ENCODE measurements at places on chromosomes 3 and 15.

- DNase-seq, result no peak
These were observed 56.6 kb downstream of the TP53BP1 start for GRCh38 chr15:43436395-43436794.

GRCh38 chr15:89772932-89773583 lies 3.1 kb upstream of the MESP2 start:
- no peak for DNase-seq

DNA sequence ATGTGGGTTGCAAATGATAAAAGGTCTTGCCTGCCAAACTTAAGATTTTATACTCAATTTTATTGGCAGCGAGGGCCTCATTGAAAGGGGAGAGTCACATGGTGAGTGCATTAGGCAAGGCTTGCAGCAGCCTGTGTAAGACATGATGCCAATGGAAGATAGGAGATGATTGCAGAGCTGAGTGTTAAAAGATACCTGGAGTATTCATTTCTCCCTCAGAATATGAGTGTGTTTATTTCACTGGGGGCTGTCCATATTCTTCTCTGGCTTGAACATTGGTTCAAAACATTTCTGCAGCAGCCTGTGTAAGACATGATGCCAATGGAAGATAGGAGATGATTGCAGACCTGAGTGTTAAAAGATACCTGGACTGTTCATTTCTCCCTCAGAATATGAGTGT lies 165.2 kb upstream of the NUDT16 start:
- DNase-seq, result no peak

- DNase-seq, result no peak
These were observed 491 bp upstream of the SENP7 start for GRCh38 chr3:101513419-101513986.

- no peak for DNase-seq
These were observed 1.9 kb upstream of the NR2E3 start for GRCh38 chr15:71808311-71809020.

GRCh38 chr3:37693511-37694283 lies 168.0 kb upstream of the CTDSPL start:
- no peak for DNase-seq

DNA sequence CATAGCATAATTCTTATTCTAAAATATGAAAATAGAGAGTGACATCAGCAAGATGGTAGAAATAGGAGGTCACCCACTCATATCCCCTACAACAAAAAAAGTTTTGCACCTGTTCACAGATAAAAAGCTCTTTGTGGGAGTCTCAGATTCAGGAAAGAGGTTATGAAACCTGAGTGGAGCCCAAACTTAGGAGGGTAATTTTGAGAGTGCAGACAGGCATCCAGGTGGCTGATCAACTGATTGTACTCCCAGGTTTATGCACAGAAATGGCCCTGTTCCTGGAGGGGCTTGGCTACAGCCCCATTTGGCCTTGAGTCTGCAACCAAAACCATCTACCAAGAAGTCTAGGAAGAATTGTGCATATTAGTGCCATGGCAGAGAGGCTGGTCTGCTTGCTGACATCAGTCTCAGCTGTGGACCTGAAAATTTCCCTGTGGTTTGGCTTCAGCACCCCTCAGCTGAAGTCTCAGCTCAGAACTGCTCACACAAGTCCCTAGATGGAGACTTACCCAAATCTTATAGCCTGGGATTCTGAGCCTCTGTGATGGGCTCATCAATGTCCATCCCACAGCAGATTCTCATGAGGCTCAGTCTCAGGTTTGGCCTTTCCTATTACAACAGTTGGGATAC lies 291.6 kb downstream of the IL20RB start:
- DNase-seq, result no peak

DNA sequence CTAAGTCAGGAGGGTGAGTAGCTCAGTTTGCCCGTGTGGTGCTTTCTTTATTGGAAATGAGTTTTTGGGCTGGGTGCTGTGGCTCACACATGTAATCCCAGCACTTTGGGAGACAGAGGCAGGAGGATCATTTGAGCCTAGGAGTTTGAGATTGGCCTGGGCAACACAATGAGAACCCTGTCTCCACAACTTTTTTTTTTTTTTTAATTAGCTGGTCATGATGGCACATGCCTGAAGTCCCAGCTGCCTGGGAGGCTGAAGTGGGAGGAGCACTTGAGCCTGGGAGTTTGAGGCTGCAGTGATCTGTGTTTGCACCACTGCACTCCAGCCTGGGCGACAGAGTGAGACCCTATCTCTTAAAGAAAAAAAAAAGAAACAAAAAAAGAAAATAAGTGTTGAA lies 174.9 kb downstream of the NSMCE3 start:
- no peak for DNase-seq

DNA sequence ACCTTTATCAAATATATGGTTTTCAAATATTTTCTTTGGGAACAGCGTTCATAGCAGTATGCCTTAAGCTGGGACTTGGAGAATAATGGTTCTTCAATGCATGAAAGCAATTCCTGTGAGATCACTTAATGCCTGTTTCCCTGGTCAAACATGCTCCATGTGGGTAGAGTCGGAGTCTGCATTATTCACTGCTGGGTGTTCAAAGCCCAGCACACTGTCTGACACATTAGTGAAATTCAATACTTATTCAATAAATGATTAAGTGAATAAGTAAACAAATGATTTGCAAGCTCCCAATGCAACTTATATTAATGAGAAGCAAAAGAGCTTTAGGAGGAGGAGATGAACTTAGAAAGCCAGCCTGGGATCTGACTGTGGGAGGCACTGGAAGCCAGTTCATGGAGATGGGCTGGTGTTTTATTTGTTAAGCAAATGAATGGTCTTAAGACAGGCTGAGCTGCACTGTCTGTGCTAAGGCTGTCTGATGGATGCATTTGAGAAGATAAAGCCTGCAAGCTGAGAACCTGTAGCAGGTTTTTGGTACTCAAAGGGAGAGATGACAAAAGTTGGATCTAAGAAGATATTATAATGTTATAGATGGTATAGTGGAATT lies 490.8 kb downstream of the MCTP2 start:
- DNase-seq, result no peak

DNA sequence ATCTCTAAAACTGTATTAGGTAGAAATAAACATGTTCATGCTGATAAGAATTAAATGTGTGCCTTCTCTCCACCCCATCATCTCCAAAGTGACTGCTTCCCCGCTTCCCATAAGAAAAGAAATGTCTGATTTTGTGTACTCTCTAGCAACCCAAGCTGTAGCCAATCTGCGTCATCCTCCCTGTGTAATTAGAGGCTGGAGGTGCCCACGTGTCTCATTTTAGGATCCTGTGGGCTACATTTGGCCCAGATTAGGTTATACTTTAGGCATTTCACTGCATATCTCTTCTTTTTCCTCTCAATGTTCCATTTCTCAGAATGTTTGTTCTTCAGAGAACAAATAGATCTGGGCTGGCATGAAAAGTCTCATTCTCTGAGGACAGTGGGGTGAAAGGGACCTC lies 19.3 kb upstream of the ZNF148 start:
- no peak for DNase-seq

GRCh38 chr3:84904816-84905555 lies 53.8 kb upstream of the CADM2 start:
- DNase-seq, result no peak

DNA sequence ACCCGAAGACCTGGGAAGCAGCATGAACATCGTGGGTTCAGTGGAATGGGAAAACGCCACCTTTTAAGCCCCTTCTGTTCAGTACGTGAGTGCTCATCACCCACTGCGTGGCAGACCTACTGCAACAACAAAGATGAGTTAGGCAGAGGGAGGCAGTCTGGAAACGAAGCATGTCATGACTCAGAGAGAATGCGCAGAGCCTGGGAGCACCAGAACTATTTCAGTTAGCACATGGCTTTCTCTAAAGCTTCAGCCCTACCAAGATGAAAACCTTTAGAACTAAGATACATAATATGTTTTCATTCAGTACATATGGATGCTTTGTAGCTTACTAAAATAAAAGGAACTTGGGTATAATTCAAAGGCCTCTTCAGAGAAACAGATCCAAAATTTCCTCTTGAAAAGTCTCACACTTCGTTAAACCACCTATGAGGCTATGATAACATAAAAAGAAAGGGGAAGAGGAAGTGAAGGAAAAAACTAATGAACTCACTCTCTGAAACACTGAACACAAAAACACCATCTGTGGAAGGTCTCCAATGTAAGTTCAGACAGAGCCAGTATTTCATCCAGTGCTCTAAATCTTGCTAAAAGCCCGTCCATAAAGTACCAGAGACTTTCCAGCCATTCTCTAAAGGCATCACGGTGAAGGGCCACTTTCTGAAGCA lies 140.1 kb downstream of the OCA2 start:
- DNase-seq, result no peak

DNA sequence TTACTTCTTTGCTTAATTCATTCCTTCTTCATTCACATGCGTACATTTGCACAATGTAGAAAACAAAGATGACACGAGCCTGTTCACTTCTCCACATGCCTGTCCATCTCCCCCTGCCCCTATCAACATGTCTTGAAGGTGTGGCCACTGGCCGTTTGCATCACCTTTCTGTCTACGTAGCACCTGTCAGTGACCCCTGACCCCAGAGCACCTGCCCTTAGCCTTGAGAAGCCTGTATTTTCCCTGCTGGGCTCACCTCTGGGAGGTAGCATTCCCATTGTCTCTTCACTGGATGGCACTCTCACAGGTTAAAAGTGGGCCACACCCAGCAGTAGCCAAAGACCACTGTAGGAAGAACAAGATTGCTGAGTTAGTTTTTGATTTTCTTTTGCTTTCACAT lies 234.1 kb downstream of the THSD4 start:
- DNase-seq, result no peak

GRCh38 chr3:10702961-10703740 lies 112.9 kb upstream of the SLC6A11 start:
- no peak for DNase-seq

DNA sequence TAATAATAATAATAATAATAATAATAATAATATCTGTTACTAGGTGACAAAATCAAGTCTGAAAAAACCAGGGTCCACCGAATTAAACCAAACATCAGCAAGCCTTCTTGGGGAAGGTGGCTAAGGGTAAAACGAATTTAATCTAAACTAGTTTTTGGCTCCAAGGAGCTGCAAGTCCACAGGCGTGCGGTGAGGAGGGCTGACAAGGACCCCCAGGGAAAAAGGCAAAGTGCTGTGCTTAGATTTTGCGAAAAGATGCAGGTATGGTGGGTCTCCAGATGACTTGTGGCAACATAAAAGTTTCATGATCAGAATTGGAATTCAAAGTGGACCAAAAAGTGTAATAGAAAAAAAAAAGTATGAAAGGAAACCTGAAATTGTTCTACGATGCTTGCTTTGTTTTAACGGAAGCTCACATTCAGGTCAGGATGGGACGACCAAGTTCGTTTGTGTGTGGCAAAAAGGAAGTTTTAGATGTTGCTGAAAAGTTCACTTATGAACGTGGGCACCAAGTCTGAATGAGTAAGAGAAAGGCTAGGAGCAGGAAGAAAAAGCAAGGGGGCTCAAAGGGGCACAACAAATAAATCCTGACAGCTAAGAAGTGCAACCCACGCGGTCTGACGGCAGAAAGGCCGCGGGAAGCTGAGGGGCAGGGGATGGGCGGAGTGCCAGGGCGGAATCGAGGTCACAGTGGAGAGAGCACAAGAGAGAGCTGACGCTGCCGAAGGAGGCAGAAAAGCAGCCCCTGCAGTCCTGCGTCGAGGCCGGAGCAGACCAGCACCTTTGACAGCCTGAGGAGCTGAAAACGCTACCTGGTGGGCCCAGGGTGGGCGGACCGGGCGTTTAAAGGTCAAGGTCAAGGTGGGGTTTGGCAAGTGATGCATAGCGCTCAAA lies 1.1 kb downstream of the WDR82 start:
- peak; percentile 74 for DNase-seq

DNA sequence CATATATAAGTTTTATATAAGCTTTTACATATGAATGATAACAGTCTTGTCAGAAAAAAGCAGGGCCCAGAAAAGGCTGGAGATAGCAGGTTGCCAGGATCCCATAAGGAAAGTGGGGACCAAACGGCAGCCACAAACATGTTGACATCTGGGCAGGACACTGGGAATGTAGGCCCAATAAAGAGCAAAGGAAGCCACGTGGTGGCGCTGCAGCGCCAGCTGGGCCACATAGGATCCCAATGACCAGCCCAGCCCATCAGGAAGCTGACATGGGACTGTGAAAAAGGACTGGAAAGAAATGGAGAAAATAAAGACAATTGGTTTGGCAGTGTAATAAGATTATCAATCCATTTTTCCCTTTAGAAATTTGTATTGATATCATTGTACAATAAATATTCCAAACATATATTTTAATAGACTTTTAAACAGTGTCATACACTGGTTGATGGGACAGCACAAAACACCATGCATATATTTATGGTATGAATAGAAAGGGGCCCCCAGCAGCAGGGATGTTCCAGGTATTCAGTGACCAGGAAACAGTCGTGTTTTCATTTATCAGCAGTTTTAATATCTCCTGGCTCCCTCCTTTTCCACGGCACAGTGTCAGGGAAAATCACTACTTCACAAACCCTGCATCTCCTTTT lies 89.0 kb upstream of the STRIT1 start:
- no peak for DNase-seq

GRCh38 chr15:70424937-70425411 lies 327.3 kb upstream of the TLE3 start:
- no peak for DNase-seq

- DNase-seq, result no peak
These were observed 163.7 kb downstream of the PGPEP1L start for GRCh38 chr15:98843844-98844243.

GRCh38 chr15:96247621-96248305 lies 82.7 kb upstream of the NR2F2 start:
- DNase-seq, result no peak

- DNase-seq, result no peak
These were observed 720.9 kb downstream of the GRM7 start for GRCh38 chr3:7581831-7582230.

DNA sequence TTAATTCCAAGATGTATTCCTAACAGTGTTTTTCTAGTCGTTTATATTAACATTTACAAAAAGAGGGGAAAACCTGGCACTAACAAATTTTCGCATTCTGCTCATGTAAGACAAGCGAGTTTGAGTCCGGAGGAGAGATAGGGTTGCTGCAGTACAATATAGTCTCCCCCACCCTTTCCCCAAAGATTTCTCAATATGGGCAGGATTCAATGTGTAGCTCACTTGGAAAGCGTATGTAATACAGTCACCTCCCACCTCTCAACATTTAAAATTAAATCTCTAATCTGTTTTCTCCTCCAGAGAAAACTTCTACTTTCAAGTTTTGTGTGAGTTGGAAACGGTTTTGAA lies 57.9 kb downstream of the CMSS1 start:
- no peak for DNase-seq

- peak; percentile 45 for DNase-seq
These were observed 104.9 kb upstream of the ASB14 start for GRCh38 chr3:57397175-57398026.

GRCh38 chr15:90594301-90594738 lies 64.6 kb downstream of the CRTC3 start:
- DNase-seq, result peak; percentile 69

DNA sequence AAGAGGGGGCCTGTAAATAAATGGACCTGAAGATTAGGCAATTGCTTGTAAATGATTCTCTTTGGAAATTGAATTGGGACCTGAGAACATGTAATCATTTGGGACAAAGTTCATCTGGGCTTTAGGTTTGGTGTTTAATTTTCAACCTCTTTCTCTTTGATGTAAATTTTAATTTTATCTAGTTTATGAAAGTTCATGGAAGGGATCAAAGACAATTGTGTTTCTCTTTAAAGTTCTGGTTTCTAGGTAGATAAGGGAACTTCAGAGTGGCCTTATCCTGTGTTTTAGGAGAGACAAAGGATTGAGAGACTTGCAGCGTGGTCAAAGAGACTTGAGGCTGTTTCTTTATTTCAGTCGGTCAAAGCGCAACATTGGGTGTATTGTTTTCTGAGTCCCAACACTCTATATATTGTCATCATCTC lies 1108.3 kb downstream of the TBL1XR1 start:
- no peak for DNase-seq

GRCh38 chr3:191382661-191383060 lies 52.3 kb upstream of the UTS2B start:
- no peak for DNase-seq

GRCh38 chr3:108509263-108509662 lies 1.1 kb downstream of the MYH15 start:
- no peak for DNase-seq
